Activated CD4-positive, alpha-beta T cell treated with anti-CD3 and anti-CD28 coated beads for 48 hours (primary cell): ENCODE measurements at places on chromosomes 7 and 10.

- no peak for DNase-seq
These were observed 29.5 kb upstream of the ELFN1 start for GRCh38 chr7:1640376-1641172.

DNA sequence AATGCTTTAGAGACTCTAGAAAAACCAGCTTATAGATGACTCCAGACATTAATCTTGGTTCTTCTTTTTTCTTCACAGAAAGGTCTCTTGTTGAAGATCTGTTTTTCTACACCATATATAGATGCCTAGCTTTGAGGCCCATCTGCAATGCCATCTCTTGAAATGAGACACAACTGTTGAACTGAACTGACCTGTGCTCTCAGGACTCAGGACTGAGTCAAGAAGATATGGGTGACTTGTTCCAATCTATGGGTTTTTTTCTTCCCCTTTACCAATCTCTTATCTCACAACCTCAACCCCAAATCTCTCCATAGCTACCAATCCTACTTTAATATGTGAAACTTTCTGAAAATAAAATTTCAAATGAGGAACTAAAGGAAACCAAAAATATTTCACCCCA, 194.7 kb downstream of the SNX13 start:
- DNase-seq = no peak

DNA sequence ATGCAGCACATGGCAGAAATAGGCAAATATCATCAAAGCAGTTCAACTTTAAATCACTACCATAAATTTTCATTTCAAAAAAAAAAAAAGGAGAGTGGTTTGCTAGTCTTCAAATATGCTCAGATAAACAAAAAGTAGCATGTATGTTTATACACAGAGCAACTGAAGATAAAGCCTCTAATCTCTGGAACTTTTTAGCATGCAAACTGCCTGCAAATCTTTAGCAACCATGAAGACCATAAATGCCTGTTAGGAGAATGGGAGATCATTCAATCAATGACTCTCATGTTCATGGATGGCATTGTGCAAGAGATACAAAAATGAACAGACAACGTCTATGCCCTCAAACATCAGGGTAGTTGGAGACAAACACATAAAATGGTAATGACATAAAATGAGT, 57.3 kb downstream of the ORC5 start:
- DNase-seq = no peak

DNA sequence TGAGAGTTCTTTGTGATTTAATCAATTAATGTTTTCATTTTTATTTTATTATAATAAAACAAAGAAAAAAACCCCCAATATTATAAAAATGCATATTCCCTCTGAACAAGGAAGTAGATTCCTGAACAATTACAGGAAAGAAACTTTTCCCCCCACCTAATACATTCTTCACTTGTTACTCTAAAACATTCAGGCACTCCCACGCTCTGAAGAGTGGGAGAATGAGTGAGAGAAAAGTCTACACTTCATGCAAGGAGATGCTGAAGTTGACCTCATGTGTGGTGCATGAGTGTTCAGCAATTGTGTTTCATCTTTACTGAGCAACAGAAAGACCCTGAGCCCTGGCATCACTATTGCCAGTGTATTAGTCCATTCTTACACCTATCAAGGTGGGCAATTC, 244.2 kb upstream of the IGFBP3 start:
- no peak for DNase-seq

DNA sequence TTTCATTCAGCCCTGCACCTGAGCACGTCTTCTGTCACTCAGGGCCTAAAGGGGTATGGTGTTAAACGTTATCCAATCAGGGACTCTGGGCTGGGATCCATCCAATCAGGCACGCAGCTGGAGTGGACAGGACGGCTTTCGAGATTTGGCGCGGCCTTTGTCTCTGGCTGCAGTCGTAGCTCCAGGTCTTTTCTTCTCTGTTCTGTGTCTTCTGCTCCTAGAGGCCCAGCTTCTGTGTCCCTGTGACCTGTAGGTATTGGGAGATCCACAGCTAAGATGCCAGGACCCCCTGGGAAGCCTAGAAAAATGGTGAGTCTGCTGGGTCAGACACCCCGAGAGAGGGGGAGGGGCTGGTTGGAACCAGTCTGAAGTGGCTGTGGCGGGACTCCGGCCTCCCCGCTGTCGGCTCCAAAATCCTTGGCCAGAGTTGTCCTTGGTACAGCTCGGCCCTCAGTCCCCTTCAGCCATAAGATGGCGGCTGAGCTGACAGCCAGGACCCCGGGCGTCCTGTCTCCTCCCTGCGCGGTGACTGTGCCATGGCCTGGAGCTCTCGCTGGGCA, 11.7 kb upstream of the ZNF680 start:
- no peak for DNase-seq

GRCh38 chr10:87818505-87819288, 671 bp upstream of the ATAD1 start:
- peak; percentile 74 for DNase-seq

DNA sequence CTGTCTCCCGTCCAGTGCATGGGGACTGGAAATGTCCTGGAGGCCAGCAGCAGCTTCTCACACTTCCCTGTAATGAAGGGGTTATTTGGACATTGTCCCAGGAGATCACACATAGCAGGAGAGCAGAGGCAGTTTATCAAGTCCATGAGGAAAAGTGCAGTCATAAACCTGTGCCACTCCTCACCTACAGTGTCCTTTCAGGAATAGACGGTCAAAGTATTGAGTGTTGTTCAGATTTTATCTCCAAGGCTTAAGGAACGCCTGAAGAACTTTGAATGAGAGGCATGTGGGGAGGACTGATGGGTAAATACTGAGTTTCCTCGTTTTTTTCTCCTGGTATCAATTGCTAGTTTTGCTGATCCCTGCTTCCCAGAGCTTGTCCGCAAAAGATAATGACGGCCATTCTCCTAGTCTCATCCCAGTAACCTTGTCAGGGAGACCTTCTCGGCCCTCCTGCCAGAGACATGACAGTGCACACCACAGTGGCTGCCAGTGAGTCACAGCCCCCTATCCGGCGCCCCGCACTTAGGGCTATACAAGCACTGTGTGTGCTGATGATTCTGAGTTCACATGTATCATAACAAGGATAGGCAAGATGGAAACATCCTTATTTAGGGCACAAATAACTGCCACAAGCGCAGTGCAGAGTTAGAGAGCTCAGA, 495.5 kb upstream of the MGMT start:
- no peak for DNase-seq

GRCh38 chr10:103276896-103277712, at the start of gene INA:
Gene INA, plus strand, starts transcription at chr10:103277138. Its CDS starts 74 bp downstream, at chr10:103277212.
- peak; percentile 63 for DNase-seq

DNA sequence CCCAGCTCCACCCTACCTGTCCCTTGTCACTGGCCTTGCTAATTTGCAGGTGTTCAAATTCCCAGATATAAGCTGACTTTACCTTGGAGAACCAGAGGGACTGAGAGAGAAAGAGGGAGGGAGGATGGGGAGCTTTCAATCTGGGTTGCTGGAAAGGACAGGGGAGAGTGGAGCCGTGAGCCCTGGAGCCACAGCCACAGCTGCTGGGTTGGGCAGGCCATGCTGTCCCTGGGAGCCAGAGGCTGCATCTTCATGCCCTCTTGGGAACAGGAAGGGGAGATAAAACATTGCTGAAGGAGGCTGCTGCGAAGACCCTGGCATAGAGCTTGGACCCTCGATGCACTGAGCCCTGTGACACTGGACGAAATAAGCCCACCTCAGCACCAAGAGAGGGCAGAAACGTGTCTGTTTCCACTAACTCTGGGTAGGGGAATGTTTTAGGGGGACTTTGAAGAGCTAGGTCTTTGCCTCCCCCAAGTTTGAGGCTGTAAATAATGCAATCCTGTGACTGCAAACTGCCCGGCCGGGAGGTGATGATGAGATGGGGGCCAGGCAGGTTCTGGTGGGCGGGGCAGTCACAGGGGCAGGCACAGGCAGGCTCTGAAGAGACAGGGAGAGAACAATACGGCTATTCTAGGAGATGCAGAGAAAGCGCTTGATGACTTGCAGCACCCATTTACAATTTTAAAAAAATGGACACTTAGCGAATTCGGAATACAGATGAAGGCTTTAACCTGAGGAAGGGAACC, 5.8 kb upstream of the JAKMIP3 start:
- no peak for DNase-seq

DNA sequence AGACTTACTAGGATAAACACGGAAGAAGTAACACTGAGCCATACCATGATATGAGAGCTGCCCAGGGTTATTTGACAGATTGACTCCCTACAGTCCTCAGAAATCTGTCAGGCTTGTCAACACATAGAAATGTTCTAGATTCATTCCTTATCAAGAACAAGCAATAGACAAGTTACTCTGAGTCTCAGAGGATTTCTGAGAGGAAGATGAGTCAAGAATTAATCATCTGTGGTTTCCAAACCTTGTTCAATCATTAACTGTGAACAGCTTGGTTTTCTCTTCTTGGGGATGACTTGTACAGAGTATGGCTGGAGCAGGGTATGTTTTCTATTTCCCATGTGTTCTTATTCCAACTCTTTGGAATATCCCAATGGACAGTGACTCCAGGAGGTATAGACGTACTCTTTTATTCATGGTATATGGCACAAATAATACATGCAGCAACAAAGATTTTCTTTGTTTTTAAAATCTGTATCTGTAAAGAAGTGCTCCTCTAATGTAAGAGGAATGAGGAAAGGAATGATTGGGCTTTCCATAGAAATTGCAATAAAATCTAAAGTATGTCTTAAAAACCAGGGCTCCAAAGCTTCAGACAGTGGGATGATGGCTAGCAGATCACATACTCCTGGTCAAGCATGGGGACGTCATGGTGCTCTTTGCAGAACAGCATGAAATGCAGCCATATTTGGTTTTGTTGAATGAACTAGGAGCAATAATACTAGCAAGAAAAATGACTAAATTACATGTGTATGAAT, 11.9 kb upstream of the SFR1 start:
- no peak for DNase-seq

DNA sequence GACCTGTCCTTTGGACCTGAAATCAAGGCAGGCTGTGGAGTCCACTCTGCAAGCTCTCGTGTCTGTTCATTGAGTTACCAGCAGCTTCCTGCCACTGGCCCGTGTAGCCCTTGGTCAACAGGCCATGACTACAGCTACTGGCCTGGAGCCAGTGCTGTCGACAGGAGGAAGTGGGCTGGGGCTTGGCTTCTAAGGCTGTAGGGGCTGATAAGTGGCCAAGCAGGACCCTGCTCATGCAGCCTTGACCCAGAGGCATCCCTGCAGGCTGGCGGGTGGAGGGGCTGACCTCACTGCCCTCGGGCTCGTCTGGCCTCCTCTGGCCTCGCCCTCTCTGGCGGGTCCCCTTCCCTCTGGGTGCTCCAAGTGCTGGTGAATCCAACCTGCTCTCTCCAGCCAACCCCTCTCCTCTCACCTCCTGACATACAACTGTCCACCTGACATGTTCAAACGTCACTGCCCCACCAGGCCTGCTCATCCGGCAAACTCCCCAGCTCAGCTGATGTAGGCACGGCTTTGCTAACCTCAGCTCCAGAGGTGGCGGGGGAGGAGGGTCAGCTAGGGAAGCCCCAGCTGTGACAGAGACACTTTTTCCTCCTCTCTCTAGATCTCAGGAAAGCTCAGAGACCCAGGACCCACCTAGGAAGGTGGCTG, 188.6 kb upstream of the LYZL2 start:
- no peak for DNase-seq

DNA sequence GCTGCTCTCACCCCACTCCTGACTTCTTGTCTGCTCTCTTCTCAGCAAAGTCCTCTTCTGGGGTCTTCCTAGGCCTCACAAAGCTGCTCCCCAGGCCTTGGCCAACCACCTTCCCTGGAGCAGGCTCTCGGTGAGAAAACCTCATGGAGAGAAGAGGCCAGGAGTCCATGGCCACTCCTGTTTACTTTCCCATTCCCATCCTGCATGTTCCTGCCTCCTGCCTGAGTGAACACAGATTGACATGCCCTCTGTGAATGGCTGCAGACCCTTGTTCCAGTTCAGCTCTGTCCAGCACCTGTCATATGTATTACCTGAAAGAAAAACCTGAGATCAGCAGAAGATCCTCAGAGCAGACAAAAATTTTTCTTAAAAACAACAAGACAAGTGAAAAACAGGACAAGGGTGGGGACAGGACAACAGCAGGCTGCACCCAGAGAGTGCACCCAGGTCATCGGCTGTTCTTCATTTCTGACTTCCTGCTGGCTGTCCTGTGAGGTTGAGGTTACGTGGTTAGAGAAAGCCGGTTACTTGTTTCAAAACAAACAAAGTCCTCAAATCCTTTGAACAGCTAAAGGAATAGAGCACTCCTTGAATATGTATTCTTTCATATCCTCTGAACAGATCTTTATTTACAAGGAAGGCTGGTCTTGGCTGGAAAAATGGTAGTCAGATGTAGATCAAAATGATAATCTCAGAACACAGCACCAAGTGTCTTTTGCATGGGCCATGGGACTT, 34.0 kb upstream of the DLD start:
- DNase-seq = peak; percentile 14

GRCh38 chr10:98269435-98269912, 1.5 kb upstream of the LOXL4 start:
- no peak for DNase-seq

GRCh38 chr10:90227786-90228185, 526.4 kb downstream of the KIF20B start:
- no peak for DNase-seq

DNA sequence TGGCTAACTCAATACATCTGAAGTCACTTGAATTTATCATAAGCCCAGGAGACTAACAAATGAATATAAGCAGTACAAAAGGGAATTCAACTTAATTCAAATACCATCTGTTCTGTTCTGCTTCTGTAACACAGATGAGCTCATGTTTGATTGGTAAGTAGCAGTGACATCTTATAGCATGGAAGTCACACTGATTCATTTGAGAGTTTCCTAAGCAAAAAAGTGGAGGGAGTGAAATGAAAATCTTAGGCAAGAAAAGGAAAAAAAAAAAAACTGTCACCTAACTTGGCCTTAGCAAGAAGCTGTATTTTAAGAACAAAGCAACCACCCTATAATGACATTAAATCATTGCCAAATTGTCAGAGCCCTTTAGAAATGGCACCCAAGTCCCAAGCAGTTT, 49.5 kb downstream of the SMURF1 start:
- DNase-seq = no peak

DNA sequence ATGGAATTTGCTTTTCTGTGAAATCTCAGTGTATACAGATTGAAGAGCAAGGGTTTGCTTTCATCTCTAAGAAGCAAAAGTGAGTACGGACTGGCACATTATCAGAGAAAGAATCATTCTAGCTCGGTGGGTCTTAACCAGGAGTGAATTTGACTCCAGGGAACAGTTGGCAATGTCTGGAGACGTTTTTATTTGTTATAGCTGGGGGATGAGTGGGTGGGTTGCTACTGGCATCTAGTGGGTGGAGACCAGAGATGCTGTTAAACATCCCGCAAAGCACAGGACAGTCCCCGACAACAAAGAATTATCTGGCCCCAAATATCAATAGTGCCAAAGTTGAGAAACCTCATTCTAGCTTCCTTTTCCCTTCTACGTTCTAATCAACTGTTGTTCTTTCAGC, 43.8 kb upstream of the ATRNL1 start:
- DNase-seq = no peak

DNA sequence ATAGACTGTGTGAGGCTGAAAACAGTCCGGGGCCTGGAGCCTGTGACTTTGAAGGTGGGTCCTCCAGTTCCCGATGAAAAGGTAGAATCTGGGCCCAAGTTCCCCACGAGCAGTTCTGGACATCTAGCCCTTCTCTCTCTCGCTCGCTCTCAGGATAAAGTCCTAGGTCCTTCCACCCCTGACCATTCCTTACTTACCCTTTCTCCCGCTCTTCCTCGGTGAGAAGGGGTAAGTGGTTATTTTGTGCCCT, 713 bp downstream of the IMMP2L start:
- peak; percentile 9 for DNase-seq

- no peak for DNase-seq
These were observed 256.6 kb downstream of the TNS3 start for GRCh38 chr7:47325337-47325736.
